ENCODE measurements at places on chromosomes 11 and 22.

GRCh38 chr22:36281781-36282327 lies 28.9 kb downstream of the APOL1 start:
- DNase-seq, result no peak

DNA sequence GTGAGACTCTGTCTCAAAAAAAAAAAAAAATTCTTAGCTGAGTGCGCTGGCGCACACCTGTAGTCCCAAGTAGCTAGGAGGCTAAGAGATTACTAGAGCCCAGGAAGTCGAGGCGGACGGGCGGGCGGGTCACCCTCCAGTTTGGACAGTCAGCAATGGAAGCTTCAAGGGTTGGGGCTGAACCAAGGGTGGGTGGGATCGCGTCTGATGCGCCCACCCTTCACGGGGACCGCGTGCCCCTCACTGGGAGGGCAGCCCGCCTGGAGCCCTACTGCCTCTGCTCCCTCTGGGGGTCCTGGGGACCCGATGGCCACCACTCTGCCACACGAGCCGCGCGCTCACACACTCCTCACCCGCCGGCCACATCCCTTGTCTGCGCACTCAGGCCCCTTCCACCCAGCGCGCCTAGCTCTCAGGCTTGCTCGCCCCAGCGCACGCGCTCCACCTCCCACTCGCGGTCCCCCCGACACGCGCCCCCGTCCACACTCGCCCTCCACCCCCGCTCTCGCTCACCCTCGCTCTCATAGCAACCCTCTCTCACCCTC lies 494 bp downstream of the CHID1 start:
- DNase-seq, result no peak

GRCh38 chr11:73808052-73808451 lies 20.4 kb downstream of the MRPL48 start:
- DNase-seq, result no peak

DNA sequence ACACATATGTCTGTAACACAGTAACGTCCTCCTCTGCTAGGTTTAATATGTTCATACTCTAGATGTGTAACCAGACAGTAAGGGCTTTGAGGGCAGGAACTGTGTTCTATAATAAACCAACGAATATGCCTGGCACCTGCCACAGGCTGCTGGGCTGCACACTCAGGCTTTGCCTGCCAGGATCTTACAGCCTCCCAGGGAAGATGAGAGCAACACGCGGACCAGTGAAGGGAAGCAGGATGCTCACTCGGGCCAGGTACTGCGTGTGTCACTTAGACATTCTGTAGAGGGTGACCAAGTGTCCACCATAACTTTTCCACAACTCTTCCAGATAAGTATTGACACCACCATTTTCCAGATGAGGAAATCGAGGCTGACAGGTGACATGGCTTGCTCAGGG lies 21.7 kb upstream of the BAIAP2L2 start:
- no peak for DNase-seq

DNA sequence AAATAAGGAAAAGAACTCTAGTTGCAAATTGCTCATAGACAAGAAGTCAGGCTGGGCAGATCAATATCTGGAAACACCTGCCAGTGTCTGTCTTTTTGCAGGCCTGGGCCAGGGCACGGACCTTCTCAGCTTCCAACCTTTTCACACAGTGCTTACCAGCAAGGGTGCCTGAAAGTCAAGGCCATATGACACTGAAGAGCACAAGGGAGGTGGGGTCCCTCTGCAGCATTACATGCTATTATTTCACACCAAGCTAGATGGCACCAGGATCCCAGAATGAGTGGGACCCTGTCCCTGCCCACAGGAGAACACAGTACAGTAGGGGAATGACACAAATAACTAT lies 5.9 kb upstream of the PEX26 start:
- DNase-seq, result no peak

GRCh38 chr22:37999236-37999635 lies 14.9 kb upstream of the SOX10 start:
- DNase-seq, result no peak

DNA sequence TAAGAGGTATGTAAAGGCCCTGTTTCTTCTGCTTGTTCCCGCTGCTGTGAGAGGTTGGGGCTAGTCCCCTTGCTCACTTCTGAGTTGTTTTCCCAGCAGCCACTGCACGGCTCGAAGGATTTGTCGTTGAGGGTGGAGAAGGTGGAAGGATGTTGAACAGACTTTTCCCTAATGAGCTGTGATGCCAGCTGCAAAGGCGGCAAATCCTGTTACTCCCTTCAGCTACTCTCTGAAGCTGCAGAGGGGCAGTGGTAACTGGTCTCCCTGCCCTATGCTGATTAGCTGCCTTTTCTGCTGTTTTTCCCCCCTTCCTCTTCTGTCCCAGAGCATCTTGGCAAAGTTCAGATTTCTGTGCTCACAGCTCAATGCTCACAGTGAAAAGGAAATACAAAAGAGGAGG lies 90.4 kb upstream of the SLC25A18 start:
- DNase-seq, result no peak

GRCh38 chr11:124899383-124900145 lies 1.9 kb upstream of the ROBO4 start:
- no peak for DNase-seq

DNA sequence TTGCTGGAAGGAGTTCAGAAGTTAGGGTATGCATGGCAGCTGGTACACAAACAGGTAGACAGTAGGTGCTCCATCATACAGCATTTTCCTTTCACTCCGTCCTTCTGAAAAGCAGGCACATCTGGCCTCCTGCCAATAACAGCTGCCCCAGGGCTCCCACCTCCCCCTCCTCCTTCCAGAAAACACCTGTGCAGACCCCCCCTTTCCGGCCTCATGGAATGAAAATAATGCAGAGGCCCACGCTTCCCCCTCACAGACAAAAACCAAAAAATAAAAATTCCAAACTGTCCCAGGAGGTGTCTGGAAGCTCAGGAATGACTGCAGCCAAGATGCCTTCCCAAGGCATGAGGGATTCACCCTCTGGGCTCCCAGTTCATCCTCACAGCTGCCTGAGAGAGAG lies 185.5 kb downstream of the MN1 start:
- DNase-seq, result no peak

DNA sequence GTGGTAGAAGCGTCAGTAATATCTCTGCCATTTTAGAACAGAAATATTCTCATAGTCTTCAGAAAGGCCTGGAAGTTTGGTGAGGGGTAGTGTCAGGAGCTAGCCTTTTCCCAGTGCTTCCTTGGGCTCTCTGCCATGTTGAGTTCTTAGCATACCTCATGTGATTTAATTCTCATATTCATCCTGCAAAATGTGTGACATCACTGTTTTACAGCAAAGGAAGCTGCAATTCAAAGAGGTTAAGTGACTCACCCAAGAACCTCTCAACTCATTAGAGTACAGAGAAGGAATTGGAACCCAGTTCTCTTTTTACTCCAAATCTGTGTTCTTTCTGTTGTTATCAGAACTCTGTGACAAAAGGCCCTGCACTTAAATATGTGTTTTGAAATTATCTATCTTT lies 72.1 kb downstream of the RNF169 start:
- no peak for DNase-seq

- no peak for DNase-seq
Observed at GRCh38 chr11:303363-303762, 4.0 kb upstream of the IFITM5 start.

DNA sequence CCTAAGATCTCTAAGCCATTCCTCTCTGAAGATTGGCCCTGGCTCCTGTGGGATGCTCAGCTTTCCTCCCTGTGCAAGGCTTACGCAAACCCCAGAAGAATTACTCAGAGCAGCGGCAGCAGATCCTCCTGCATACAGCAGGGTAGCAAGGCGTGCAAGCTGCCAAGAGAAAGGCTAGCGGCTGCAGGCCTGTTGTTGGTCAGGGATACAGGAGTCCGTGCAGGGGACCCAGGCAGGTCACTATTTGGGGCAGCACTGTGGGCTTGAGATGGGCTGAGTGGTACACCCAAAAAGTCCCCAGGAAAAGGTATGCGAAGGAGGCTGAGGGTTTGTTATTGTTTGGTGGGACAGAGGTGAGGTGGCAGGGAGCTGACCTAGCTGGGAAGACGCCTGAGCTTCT lies 1.5 kb downstream of the GLB1L2 start:
- no peak for DNase-seq

DNA sequence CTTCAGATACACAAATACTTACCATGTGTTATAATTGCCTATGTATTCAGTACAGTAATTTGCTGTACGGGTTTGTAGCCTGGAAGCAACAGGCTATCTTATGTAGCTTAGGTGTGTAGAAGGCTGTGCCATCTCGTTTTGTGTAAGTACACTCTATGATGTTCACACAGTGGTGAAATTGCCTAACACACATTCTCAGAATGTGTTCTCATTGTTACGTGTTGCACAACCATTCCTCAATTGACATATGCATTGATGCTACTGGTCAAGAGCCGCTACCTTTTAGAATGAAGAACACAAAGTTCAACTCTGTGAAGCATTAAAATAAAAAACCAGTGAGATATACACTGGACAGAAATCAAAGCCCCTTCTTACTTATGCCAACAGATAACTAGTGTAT lies 26.7 kb downstream of the SVIP start:
- DNase-seq, result no peak

DNA sequence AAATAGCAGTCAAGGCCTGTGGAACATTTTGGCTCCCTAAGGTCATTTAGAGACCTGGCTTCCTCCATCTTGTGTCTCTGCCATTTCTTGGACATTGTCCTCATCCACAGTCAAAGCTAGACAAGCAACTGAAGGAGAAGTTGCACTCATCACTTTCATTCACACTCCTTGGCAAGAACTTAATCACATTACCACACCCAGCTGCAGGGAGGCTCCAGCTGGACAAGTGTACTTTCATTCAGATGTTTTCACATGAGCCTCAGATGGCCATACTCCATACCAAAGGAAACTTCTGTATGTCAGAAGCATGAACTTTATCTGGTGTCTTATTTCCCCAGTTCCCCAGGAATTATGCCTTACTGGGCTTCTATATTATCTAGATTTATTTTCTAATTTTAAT lies 537.4 kb downstream of the TMEM135 start:
- no peak for DNase-seq

- no peak for DNase-seq
Observed at GRCh38 chr11:15095736-15096228, 18.9 kb upstream of the INSC start.

DNA sequence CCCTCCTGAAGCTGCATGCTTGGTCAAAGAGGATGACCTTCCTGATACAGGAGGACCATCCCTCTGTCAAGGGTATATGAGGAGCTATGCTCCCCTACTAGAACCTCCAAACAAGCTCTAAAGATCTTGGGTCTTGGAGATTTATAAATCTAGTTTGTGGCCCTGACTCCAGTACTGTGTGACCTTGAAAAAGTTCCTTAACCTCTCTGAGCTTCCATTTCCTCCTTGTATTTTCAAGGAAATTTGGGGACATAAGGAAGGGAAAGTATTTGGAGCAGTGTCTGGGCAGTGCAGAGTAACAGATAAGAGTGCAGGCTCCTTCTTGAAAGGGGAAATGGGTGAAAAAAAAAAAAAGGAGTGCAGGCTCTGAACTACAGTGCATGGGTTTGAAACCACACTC lies 45.9 kb downstream of the CHRDL2 start:
- no peak for DNase-seq
